ENCODE measurements at places on chromosomes 6 and 20. TPM values are rescaled to one million over a fixed set of nuclear protein-coding genes. Genes with fewer than 3 reads are reported as not detected.

The BLTP3A gene
- total RNA-seq: 3.3 TPM

The KIF25 gene
- not detected for total RNA-seq

The NKAPL gene
- not detected for total RNA-seq

The ALDH8A1 gene
- not detected for total RNA-seq

The TAAR8 gene
- 0.28 TPM for total RNA-seq

The MRPS10 gene
- total RNA-seq: 52.8 TPM

The TAF11 gene
- 12.8 TPM for total RNA-seq

The RAB44 gene
- total RNA-seq: not detected

The SLC17A9 gene
- total RNA-seq: 5.4 TPM

The ABT1 gene
- 15.6 TPM for total RNA-seq

The PSORS1C1 gene
- total RNA-seq: 0.26 TPM

The FAM209B gene
- total RNA-seq: not detected

The OSER1 gene
- 33.8 TPM for total RNA-seq

The XKR7 gene
- total RNA-seq: not detected

The TTK gene
- total RNA-seq: 20.0 TPM

The SLC2A10 gene
- total RNA-seq: 32.3 TPM

The CLPSL1 gene
- not detected for total RNA-seq

The PTPRA gene
- total RNA-seq: 113 TPM

The SLC12A5 gene
- not detected for total RNA-seq

The CTAGE9 gene
- not detected for total RNA-seq

The SLC17A2 gene
- not detected for total RNA-seq

The MAN1A1 gene
- 84.1 TPM for total RNA-seq

The ELOVL2 gene
- total RNA-seq: 0.09 TPM

The CCM2L gene
- total RNA-seq: 3.5 TPM

The SLC2A4RG gene
- total RNA-seq: 120 TPM

The TEAD3 gene
- 107 TPM for total RNA-seq

The KCNB1 gene
- 10.2 TPM for total RNA-seq

The CST4 gene
- total RNA-seq: not detected

The MRS2 gene
- 15.6 TPM for total RNA-seq

The ARFGEF3 gene
- 0.88 TPM for total RNA-seq

The ADTRP gene
- not detected for total RNA-seq

The C2 gene
- 24.8 TPM for total RNA-seq

The LPA gene
- 0.24 TPM for total RNA-seq

The MUCL3 gene
- total RNA-seq: not detected

The IGF2R gene
- 91.7 TPM for total RNA-seq

The TSHZ2 gene
- 50.1 TPM for total RNA-seq

The PRDM1 gene
- 1.5 TPM for total RNA-seq

The TSPO2 gene
- total RNA-seq: not detected

The RIMS1 gene
- total RNA-seq: 24.9 TPM

The SLC25A27 gene
- 30.9 TPM for total RNA-seq

The POPDC3 gene
- total RNA-seq: 0.79 TPM

The LTA gene
- total RNA-seq: not detected

The SLC22A16 gene
- 2.9 TPM for total RNA-seq

The TAAR9 gene
- total RNA-seq: not detected

The EFHC1 gene
- total RNA-seq: 15.6 TPM

The NECAB3 gene
- 5.6 TPM for total RNA-seq

The ARMH2 gene
- total RNA-seq: not detected
